Kasumi-1 (cell line): ENCODE measurements at places on chromosomes 13 and 19.

DNA sequence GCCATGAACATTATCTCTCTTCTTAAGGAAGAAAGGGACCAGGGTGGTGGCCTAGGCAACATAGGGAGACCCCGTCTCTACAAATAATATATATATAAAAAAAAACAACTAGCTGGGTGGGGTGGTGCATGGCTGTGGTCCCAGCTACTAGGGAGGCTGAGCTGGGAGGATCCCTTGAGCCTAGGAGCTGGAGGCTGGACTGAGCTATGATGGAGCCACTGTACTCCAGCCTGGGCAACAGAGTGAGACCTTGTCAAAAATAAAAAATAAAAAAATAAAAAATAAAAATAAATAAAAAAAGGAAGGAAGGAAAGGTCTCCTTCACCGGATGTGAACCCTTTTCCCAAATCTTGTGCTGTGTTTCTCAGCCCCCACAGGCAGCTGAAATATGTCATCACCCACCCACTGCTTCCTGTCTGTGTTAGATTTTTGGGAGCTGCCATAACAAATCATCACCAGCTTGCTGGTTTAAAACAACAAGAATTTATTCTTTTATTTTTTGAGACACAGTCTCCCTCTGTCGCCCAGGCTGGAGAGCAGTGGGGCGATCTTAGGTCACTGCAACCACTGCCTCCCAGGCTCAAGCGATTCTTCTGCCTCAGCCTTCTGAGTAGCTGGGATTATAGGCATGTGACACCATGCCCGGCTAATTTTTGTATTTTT is 9.5 kb upstream of the TSPAN16 start:
- no peak for DNase-seq

DNA sequence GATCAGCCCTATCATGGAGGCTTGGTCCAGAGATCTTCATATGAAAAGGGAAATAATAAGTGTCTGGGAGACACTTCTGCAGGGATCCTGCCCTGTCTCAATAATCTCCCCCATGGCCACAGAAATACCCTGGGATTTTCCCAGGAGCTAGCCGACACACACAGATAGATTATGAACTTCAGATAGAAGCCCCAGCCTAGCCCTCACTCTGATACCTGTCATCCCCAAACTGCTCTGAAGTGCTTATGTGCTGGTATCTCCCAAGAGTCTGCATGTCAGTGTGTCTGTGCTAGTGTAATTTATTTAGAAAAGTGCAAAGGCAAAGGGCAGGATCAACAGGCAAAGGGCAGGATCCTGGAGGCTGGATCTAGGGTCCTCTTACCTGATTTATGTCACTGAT is 38.7 kb upstream of the ZNF766 start:
- no peak for DNase-seq

- DNase-seq, result peak; percentile 38
Measured at GRCh38 chr19:14871619-14872230, 14.2 kb downstream of the OR7A17 start.

DNA sequence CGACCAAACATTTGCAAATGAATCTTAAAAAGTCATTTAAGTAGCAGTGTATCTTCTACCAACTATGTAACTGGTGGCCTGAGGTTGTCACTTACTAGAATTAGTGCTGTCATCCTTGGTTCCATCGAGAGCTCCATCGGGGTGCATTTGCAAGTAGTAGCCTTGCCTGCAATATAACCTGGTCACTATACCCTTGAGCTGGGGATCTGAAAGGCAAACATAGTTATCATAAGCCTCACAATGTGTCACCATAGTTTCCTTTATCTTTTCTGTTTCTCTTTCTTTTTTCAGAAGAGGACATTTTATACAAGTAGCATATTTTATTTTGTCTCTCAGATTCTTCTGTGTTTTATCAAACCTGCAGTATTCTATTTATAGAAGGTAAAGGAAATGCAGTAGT is 422.6 kb downstream of the ITGBL1 start:
- DNase-seq, result no peak

DNA sequence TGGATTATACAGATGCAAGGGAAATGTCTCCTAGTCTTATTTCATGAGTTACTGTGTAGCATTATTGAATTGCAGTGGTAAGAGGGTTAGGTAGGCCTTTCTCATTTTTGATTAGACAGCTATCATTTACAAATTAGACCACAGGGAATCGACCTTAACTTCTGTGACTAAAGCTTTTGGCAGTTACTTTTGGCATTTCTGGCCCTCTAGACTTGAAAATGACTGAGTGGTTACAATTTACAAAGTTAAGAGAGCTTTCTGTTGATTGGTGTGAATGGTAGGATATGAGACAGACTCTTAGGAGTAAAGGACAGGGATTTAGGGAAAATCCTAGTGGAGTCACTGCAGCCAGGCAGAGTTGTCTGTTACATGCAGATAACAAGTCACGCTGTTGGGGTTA is 86.1 kb downstream of the GGACT start:
- no peak for DNase-seq

GRCh38 chr19:2081873-2082810 is 14.0 kb downstream of the MOB3A start:
- peak; percentile 18 for DNase-seq

- no peak for DNase-seq
Measured at GRCh38 chr13:109113427-109113826, 484.0 kb downstream of the MYO16 start.

DNA sequence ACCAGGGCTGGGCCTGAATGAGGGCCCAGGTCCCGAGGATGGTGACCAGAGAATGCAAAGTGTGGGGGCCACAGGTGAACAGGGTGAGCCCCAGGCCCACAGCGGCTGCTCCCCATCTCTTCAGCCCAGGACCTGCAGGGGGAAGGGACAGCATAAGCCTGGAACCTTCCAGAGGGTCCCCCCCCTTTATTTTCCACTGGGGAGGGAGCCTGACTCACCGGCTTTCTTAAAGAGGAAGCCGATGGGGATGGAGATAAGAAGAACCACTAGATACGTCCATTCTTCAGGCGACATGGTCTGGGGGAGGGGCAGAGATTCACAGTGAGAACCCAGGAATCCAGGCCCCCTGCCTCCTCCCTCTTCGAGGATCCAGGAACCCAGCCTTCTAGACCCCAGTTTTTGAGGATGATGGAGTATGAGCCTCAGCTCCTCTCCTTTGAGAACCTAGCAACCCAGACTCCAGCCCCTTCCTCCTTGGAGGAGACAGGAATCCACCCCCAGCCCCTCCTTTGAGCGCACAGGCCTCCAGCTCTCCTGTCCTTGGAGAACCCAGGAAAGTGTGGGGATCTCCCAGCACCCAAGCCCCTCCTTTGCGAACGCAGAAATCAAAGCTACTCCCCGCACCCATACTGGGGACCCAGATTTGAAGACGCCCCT is 1.0 kb downstream of the MBOAT7 start:
- peak; percentile 89 for DNase-seq

- DNase-seq, result no peak
Measured at GRCh38 chr13:48849515-48849914, 126.2 kb upstream of the FNDC3A start.

DNA sequence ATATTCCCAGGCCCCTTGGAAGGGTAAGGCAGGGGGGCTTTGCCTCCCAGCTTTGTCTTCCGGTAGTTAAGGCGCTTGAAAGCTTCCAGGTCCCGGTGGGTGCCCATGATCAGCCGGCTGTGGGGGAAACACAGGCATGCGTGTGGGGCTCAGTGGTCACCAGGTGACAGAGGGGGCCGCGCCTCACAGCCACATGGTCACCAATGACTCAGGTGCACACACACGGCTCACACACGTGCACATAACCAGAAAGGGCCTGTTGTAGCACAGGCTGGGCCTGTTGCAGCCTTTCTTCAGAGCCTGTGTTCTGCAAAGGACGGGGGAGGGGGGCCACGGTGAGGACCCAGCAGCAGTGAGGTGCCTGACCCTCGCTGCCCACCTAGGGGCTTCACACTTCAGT is 5.9 kb downstream of the NANOS3 start:
- DNase-seq, result no peak

DNA sequence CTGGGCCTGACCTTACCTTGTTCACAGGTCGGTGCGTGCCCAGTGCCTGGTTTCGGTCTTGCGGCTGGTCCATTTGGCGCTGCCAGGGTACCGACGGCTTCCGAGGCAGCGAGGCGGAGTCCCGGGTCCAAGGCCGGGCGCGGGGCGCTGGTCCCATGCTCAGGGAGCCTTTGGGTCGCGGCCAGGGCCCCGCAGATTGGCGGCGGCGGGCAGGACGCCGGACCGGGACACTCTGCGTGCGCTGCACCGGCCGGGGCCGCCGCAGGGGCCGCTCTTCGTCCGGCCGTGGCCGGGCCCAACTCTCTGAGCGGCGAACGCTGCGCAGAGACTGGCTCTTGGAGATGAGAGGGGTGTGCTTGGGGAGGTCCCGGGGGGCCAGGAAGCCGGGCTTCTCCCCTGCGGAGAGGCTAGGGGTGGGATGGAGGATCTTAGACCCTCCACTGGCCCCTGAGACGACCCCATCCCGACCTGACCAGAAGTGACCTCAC is 3.4 kb upstream of the WIZ start:
- DNase-seq, result no peak

- no peak for DNase-seq
Measured at GRCh38 chr13:78192716-78193115, 274.1 kb upstream of the EDNRB start.

DNA sequence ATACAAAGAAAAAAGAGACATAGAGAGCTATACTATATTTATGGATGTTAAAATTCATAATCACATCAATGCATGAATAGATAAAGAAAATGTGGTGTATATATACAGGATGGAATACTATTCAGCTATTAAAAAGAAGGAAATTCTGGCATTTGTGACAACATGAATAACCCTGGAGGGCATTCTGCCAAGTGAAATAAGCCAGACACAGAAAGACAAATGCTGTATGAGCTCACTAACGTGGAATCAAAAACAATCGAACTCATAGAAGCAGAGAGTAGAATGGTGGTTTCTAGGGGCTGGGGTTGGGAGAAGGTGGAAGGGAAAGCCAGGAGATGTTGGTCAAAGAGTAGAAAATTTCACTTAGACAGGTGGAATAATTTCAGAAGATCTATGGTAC is 24.0 kb downstream of the UTP14C start:
- no peak for DNase-seq

DNA sequence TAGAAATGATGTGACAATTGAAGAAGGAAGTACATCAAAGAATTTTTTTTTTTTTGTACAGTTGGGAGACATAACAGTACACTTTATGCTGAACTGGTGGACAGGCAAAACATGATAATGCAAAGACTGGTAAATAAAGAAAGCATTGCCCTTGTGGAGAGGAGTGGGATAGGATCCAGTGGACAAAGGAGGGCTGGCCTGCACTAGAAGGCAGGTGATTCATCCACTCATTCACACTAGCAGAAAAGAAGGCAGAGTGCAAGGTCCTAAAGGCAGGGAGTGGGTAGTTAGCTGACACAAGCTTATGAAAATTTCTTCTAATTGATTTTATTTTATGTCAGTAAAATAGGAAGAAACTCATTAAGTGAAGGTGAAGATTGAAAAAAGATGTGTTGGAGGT is 17.6 kb upstream of the NALCN start:
- no peak for DNase-seq

DNA sequence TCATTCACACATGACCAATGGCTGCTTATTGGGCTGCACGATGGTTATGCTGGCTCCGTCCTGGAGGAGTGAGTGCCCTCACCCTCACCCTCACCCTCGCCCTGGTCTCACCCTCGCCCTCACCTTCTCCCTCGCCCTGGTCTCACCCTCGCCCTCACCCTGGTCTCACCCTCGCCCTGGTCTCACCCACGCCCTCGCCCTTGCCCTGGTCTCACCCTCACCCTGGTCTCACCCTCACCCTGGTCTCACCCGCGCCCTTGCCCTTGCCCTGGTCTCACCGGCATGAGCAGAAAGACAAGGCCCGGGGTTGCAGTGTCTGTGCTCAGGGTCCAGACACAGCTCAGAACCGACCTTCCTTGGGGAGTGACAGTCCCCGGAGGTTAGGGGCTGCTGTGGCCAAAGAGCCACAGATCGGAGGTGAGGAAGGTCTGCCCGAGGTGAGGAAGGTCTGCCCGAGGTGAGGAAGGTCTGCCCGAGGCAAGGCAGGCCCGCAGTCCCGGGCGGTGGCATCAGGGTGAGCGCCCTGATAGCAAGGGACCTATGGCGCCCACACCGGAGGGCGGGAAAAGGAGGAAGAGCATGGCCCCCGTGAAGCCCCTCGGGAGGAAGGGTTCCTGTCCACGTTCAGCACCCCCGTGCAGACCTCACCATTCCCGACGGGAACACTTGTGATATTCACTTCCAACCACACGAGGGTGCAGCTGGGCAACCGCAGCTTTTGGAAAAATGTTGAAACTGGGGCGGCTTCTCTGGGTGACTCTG is 65.6 kb downstream of the MCF2L start:
- DNase-seq, result no peak

DNA sequence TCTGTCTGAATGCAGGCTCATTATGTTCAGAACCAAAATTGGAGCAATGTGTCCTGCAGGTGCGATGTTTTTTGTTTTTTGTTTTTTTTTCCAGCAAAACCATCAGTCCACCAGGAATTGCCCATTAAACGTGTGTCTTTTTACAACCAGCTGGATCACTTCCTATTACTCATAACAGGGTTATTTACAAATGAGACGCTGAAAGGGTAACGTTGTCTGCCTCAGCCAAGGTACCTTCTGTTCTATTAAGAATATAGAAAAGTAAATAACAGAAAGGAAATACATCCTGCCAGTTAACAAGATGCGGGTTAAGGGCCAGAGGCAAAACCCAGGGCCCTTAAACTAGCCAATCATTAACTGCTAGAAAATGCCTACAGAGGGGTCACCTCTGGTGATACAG is 590.4 kb downstream of the TBC1D4 start:
- no peak for DNase-seq

- no peak for DNase-seq
Measured at GRCh38 chr19:34994643-34995541, 5.2 kb upstream of the GRAMD1A start.
